Fibroblast of skin of left biceps (primary cell): ENCODE measurements at places on chromosomes 5 and 9.
A peak's percentile ranks its signal among the peaks of the same experiment; 100 is the strongest.

DNA sequence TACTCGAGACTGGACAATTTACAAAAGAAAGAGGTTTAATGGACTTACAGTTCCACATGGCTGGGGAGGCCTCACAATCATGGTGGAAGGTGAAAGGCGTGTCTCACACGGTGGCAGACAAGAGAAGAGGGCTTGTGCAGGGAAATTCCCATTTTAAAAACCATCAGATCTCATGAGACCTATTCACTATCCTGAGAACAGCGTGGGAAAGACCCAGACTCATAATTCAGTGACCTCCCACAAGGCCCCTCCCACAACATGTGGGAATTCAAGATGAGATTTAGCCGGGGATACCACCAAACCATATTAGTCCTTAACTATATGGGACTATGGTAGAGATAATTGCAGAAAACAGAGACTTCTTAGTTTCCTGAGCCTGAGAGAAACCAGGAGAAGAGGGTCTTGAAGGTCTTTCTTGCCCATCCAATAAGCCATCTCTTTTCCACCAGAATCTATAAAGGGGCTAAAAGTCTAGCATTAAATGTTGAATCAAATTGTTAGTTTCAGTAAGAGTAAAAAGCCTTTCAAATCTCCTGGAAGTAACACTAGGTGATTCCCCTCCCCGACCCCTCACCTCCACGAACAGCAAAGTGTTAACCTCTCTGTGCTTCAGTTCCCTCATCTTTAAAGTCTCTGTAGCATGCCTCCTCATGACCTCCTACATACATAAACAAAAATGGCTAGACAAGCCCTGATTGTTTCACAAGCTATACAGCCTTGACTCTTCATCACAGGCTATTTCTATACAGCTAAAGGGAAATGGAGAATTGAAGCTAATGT is 259.1 kb downstream of the TMEM167A start:
- no peak for DNase-seq

- no peak for DNase-seq
Observed at GRCh38 chr5:15079566-15079965, 208.0 kb upstream of the ANKH start.

DNA sequence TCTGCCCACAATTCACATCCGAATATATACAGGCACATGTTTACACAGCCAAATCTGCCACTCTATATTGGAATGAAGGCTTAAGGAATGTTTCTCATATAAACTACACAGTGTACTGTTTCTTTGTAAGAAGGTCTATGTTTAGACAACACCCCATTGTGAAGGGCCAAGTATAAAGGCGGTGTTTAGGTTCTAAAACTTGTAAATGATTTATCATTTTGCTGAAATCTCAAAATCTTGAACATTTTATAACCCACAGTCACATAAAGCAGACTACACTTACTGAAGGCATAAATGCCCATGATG is 94.0 kb downstream of the ZNF608 start:
- no peak for DNase-seq

DNA sequence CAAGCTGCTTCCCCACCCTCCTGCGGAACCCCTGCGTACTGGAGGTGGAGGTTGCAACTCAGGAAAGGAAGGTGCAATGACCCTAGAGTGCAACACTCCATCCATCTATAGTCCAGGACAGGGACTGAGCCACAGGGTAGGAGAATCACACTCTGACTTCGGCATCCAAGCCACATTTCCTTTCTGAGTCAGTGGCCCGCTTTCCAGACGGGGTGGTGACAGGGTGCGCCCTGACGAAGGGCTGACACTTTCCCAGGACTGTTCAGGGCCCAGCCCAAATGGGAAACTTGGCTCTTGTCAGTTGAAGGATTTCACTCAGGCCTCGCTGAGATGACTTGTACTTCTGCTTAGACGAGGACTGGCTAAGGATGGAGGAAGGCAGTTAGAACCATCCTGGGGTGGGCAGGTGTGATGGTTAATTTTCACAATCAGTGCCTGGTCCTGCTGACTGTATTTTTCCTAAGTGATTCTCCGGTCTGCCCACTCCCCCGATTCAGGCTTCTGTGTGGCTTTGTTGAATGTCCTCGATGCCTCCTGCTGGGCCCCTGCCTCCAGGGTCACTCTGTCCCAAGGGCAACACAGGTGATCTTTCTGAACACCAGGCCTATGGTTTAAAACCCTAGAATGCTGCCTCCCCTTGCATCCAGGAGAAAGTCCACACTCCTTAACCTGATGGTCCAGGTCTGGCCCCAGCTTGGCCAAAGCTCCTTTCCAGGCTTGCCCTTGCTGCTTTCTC is 228.1 kb downstream of the FSTL4 start:
- DNase-seq, result no peak

- peak; percentile 62 for DNase-seq
Observed at GRCh38 chr5:140251527-140251973, 51.4 kb downstream of the PFDN1 start.

- DNase-seq, result no peak
Observed at GRCh38 chr9:69740872-69741505, 18.8 kb downstream of the PTAR1 start.
